ENCODE measurements at places on chromosomes 11 and 22. TPM values are rescaled to one million over a fixed set of nuclear protein-coding genes. Genes with fewer than 3 reads are reported as not detected.

DNA sequence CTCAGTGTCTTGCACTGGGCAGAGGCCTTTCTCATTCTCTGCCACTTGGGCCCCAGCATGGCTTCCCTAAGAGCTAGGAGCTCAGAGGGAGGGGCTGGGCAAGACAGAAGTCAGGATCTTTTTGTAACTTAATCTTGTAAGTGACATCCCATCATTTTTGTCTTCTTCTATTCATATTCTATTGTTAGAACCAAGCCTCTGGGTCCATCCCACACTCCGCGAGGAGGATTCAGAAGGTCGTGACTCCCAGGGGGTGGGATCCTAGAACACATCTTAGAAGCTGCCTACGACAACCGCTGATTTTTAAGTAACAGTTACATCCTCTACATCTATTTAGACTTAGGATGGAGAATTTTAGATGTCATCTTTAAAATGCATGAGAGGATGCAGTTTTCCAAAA lies 1.5 kb upstream of the IL17RA start:
- no peak overlapping the region for H3K27ac ChIP-seq
- H3K4me3 ChIP-seq: no peak overlapping the region
- H3K4me1 ChIP-seq: no peaks in the 10 kb centered on the region
- no peak for DNase-seq

Gene RTN4RL2
- 0.03 TPM for polyA plus RNA-seq

GRCh38 chr11:94504689-94505293 lies 7.5 kb upstream of the C11orf97 start:
- no peaks in the 10 kb centered on the region for H3K4me1 ChIP-seq
- H3K4me3 ChIP-seq: no peak overlapping the region
- no peaks in the 10 kb centered on the region for H3K36me3 ChIP-seq
- no peak overlapping the region for H3K27ac ChIP-seq

Gene OR2AG1
- polyA plus RNA-seq: not detected

GRCh38 chr11:69881467-69882269 lies 62.5 kb upstream of the FGF3 start:
- H3K36me3 ChIP-seq: no peaks in the 10 kb centered on the region
- H3K4me1 ChIP-seq: no peaks in the 10 kb centered on the region
- DNase-seq: no peak
- H3K4me3 ChIP-seq: no peak overlapping the region

GRCh38 chr11:70226967-70227366 lies 23.9 kb downstream of the FADD start:
- no peaks in the 10 kb centered on the region for H3K4me1 ChIP-seq
- no peak overlapping the region for H3K27ac ChIP-seq
- DNase-seq: no peak
- no peaks in the 10 kb centered on the region for H3K36me3 ChIP-seq

Gene LMO2
- polyA plus RNA-seq: 1.1 TPM

GRCh38 chr11:115670538-115671205 lies 166.5 kb upstream of the CADM1 start:
- H3K27me3 ChIP-seq: no peaks in the 10 kb centered on the region
- H3K4me3 ChIP-seq: no peak overlapping the region
- H3K36me3 ChIP-seq: no peaks in the 10 kb centered on the region
- H3K4me1 ChIP-seq: peaks cover 5% of the 10 kb centered on the region
- H3K27ac ChIP-seq: no peak overlapping the region

DNA sequence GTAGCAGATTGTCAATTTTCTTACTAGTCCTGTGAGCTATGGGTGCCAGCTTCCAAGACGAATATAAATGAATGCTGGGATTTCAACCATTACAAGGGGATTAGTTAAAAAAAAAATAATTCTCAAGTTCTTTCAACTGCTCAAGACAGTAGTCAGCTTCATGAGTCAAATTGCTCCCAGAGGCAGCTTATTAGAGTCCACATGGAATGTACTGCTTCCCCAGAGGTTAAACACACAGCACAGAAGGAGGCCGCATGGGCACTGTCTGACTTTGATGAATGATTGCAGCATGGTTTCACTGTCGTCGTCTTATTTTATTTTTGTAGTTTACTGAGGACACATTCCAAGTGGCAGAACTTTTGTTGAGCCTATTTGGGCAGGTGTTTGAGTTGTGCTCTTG lies 563.2 kb downstream of the TMEM135 start:
- no peaks in the 10 kb centered on the region for H3K36me3 ChIP-seq
- no peaks in the 10 kb centered on the region for H3K27me3 ChIP-seq
- peaks cover 9% of the 10 kb centered on the region for H3K4me1 ChIP-seq
- no peak overlapping the region for H3K4me3 ChIP-seq
- no peak for DNase-seq
- no peak overlapping the region for H3K27ac ChIP-seq

DNA sequence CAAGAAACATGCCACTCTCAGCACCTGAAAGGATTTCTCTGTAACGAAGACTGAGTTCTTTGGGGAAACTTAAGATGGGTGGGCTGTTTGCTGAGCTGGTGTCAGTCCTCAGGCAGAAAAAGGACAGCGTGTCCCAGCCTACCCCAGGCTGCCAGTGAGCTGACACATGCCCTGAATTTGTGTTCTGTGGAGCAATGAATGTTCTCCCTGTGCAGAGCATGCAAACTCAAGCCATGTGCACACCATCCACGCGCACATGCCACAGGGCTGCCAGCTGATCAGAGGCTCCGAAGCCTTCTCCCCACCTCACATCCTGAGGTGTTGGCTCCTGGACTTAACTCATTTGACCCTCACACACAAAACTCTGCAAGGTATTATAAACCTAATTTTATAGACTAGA lies 104.9 kb downstream of the KCNC1 start:
- no peaks in the 10 kb centered on the region for H3K36me3 ChIP-seq
- no peak for DNase-seq
- no peak overlapping the region for H3K27ac ChIP-seq
- no peak overlapping the region for H3K4me3 ChIP-seq
- H3K4me1 ChIP-seq: no peaks in the 10 kb centered on the region

GRCh38 chr22:27633296-27633871 lies 168.2 kb downstream of the MN1 start:
- H3K27ac ChIP-seq: no peak overlapping the region
- H3K27me3 ChIP-seq: no peaks in the 10 kb centered on the region
- no peak for DNase-seq

DNA sequence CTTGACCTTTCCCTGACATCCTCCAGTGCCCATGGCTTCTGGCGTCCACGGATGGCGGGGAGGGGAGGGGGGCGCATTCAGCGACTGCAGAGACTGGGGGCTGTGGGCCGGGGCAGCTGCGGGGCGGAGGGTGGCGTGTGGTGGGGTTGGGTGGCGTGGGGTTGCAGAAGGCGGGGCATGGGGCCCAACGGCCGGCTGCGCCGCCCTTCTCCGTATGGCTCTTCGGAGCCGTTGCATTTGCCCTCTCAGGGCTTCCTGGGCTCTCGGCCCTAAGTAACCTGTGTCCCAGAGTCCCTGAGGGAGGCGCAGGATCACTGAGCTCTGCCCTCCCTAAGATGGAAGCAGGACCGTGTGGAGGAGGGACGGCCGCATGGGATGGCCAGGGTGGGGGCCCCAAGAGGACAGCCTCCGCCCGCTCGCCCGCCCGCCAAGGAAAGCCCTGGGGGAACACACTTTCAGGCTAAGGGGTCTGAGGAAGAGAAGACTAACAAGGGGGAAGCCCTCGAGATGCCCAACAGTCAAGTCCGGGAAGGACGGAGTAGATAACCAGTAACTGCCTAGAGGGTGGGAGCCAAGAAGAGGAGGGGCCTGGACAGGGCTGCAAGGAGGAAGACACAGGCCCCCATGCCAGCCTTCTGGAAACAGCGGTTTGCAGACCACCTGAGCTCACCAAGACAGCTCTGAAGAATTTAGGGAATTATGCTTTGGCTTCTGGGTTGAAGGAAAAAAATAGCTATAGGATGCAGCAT lies 9.2 kb upstream of the AIFM3 start:
- peaks cover 43% of the 10 kb centered on the region for H3K4me1 ChIP-seq
- no peaks in the 10 kb centered on the region for H3K36me3 ChIP-seq
- H3K27ac ChIP-seq: no peak overlapping the region

Gene TMEM9B
- polyA plus RNA-seq: 41.4 TPM

- no peak overlapping the region for H3K27ac ChIP-seq
- H3K4me3 ChIP-seq: no peak overlapping the region
- no peaks in the 10 kb centered on the region for H3K27me3 ChIP-seq
- H3K36me3 ChIP-seq: no peaks in the 10 kb centered on the region
These were observed 621.2 kb downstream of the KCNA4 start for GRCh38 chr11:29395555-29396072.

DNA sequence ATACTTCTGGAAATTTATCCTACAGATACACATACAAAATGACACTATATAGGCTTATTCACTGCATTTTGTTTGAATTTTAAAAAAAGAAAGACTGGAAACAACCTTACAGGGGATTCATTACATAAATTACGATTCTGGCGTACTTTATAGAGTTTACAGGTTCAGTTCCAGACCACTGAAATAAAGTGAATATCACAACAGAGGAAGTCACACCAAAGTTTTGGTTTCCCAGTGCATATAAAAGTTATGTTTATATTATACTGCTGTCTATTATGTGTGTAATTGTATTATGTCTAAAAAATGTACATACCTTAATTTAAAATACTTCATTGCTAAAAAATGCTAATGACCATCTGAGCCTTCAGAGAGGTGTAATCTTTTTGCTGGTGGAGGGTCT lies 62.0 kb downstream of the EMSY start:
- no peaks in the 10 kb centered on the region for H3K27me3 ChIP-seq
- no peak overlapping the region for H3K27ac ChIP-seq
- peaks cover 2% of the 10 kb centered on the region for H3K36me3 ChIP-seq
- no peaks in the 10 kb centered on the region for H3K4me1 ChIP-seq

- DNase-seq: peak; percentile 33
- no peaks in the 10 kb centered on the region for H3K27me3 ChIP-seq
- peak overlapping the region; percentile 47 for H3K27ac ChIP-seq
- H3K36me3 ChIP-seq: no peaks in the 10 kb centered on the region
These were observed 647 bp upstream of the PHF21A start for GRCh38 chr11:46121724-46122477.

DNA sequence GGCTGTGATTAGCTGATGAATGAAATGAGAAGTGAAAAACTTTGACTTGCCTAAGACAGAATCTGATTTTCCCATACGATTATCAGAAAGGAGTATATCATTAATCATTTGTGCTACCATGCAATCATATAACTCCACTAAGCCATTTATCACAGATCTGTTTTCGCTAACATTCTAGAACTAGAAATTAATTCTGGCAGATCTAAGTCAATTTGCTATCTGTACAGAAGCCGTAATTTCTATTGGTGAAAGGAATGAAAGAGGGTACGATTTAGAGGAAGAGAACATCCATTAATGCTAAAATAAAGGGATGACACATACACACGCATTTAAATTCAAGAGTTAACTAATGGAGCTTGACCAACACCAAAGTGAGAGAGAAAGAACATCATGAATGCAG lies 201.6 kb downstream of the SBF2 start:
- no peaks in the 10 kb centered on the region for H3K36me3 ChIP-seq
- no peak overlapping the region for H3K27ac ChIP-seq
- no peak for DNase-seq
- H3K4me1 ChIP-seq: no peaks in the 10 kb centered on the region
- H3K4me3 ChIP-seq: no peak overlapping the region
- no peaks in the 10 kb centered on the region for H3K27me3 ChIP-seq

- peak overlapping the region; percentile 71 for H3K4me3 ChIP-seq
- peak overlapping the region; percentile 98 for H3K27ac ChIP-seq
- H3K4me1 ChIP-seq: peaks cover 29% of the 10 kb centered on the region
- H3K36me3 ChIP-seq: peaks cover 28% of the 10 kb centered on the region
- no peak for DNase-seq
- H3K27me3 ChIP-seq: no peaks in the 10 kb centered on the region
These were observed 79.4 kb upstream of the PPARA start for GRCh38 chr22:46070803-46071450.

DNA sequence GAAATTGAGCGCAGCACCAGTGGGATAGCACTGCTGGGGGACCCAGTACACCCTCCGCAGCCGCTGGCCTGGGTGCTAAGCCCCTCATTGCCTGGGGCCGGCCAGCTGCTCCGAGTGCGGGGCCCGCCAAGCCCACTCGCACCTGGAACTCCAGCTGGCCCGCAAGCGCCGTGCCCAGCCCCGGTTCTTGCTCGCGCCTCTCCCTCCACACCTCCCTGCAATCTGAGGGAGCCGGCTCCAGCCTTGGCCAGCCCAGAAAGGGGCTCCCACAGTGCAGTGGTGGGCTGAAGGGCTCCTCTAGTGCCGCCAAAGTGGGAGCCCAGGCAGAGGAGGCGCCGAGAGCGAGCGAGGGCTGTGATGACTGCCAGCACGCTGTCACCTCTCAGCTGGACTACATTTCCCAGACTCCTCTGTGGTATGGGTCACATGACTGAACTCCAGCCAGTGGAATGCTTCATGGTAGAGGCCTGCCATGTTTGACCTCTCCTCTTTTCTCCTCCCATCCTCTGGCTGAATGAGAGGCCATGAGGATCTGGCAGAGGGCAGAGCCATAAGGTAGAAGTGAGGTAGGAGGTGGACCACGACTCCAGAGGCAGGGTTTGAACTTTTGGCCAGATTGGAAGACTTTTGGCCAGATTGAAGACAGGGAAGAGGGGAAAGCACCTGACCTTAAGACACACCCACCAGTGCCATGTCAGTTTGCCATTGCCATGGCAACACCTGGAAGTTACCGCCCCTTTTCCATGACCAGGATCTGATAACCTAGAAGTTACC lies 6.2 kb downstream of the MRGPRD start:
- H3K36me3 ChIP-seq: no peaks in the 10 kb centered on the region
- DNase-seq: no peak
- H3K4me1 ChIP-seq: no peaks in the 10 kb centered on the region
- H3K27ac ChIP-seq: no peak overlapping the region

GRCh38 chr22:46136486-46137217 lies 13.7 kb upstream of the PPARA start:
- no peaks in the 10 kb centered on the region for H3K4me1 ChIP-seq
- H3K27me3 ChIP-seq: peaks cover 4% of the 10 kb centered on the region
- H3K36me3 ChIP-seq: no peaks in the 10 kb centered on the region
- H3K27ac ChIP-seq: no peak overlapping the region
- no peak overlapping the region for H3K4me3 ChIP-seq

GRCh38 chr11:67607507-67607906 lies 771 bp downstream of the NDUFV1 start:
- no peak for DNase-seq
- peaks cover 17% of the 10 kb centered on the region for H3K36me3 ChIP-seq
- peaks cover 10% of the 10 kb centered on the region for H3K4me1 ChIP-seq

DNA sequence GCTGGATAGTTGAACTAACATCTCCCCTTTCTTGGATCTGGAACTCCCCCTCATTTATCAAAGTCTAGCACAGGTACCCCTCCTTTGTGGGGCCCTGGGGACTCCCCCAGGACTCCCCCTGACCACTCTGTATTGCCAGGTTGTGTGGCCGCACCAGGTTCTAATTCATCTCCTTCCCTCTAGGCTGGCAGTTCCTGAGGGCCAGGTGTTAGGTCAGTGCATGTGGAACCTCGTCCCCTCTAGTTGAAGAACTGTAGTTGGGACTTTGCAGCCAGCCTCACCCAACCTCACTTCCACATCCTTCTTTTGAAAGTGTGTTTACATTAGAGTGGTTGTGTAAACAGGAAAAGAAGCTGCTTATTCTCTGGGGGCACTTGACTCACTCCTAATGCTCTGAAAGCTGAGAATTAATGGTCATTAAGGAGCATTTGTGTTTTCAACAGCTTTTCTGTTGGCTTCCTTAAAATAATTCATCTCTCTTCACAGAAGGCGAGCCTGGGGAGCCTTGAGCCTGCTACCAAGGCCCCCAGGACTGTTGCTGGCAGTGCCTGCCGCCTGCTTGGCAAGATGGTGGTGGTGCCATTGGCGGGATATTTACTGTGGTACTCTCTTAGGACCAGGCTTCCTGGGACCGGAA lies 11.8 kb downstream of the UPB1 start:
- no peak for DNase-seq
- H3K4me3 ChIP-seq: no peak overlapping the region
- H3K4me1 ChIP-seq: no peaks in the 10 kb centered on the region
- no peaks in the 10 kb centered on the region for H3K36me3 ChIP-seq
- H3K27ac ChIP-seq: no peak overlapping the region

Gene TMEM191B
- polyA plus RNA-seq: 0.45 TPM

Data from keratinocyte (primary cell).